ENCODE measurements at places on chromosomes 7 and 10.

GRCh38 chr7:151244196-151244840 is 4.2 kb downstream of the SMARCD3 start:
- DNase-seq = no peak

DNA sequence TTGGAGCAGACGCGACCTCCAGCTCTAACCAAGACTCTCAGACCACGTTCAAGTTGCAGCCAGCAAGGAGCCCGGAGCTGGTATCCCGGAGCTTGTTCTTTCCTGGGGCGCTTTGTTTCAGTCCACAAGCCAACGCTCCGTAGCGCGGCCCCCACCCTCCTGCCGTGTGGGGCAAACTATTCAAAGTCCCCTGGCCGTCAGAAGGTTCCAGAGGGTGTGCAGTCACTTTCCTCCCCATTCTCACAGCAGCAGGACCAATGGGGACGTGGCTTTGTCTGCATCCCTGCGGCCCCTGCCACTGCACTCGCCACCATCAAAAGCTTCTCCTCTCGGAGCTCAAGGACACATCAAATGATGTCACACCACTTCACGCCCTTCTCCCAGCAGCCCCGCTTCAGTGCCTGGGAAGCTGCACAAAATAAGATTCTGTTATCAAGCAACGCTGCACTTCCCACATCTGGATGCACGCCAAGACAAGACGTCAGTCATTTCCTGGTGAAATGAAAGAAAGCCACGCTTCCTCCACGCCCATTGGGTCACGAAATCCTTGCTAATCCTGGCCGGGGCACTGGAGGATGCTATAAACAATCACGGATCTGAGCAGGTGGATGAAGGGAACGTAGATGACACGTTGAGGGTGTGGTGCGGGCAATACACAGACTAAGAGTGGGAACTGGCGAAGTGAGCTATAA is 348.2 kb downstream of the PTPRN2 start:
- no peak for DNase-seq

- no peak for DNase-seq
Measured at GRCh38 chr7:26659121-26659520, 205.3 kb downstream of the SKAP2 start.

DNA sequence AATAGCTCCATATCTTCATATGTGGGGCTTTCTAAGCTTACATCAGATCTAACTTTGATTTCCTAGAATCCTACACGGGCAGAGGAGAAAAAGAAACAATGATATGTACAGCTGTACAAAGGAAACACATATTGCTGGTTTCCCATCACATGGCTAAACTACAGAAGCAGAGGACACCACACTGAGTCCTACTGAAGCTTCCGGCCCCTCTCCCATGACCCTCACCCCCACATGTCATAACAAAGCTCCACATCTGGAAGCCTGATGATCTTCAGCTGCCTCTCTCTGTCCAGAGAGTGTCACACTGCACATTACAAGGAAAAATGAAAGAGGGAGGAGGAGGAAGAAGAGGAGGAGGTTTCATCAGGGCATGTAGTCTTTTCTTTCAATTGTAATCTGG is 14.0 kb downstream of the SLC16A12 start:
- DNase-seq = no peak

DNA sequence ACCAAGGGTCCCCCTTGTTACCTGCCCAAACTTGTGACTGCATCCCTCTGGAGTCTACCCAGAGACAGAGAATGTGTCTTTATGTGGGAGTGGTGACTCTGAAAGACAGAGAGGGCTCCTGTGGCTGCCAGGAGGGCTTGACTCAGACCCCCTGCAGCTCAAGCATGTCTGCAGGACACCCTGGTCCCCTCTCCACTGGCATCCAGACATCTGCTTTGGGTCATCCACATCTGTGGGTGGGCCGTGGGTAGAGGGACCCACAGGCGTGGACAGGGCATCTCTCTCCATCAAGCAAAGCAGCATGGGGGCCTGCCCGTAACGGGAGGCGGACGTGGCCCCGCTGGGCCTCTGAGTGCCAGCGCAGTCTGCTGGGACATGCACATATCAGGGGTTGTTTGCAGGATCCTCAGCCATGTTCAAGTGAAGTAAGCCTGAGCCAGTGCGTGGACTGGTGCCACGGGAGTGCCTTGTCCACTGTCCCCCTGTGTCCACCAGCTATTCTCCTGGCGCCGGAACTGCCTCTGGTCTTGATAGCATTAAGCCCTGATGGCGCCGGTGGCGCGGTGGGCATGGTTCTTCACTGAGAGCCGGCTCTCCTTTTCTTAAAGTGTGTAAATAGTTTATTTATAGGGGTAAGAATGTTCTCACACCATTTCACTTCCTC is 19.4 kb upstream of the SH2D4B start:
- DNase-seq = no peak

- peak; percentile 25 for DNase-seq
Measured at GRCh38 chr10:100340948-100341847, 5.8 kb upstream of the SCD start.

DNA sequence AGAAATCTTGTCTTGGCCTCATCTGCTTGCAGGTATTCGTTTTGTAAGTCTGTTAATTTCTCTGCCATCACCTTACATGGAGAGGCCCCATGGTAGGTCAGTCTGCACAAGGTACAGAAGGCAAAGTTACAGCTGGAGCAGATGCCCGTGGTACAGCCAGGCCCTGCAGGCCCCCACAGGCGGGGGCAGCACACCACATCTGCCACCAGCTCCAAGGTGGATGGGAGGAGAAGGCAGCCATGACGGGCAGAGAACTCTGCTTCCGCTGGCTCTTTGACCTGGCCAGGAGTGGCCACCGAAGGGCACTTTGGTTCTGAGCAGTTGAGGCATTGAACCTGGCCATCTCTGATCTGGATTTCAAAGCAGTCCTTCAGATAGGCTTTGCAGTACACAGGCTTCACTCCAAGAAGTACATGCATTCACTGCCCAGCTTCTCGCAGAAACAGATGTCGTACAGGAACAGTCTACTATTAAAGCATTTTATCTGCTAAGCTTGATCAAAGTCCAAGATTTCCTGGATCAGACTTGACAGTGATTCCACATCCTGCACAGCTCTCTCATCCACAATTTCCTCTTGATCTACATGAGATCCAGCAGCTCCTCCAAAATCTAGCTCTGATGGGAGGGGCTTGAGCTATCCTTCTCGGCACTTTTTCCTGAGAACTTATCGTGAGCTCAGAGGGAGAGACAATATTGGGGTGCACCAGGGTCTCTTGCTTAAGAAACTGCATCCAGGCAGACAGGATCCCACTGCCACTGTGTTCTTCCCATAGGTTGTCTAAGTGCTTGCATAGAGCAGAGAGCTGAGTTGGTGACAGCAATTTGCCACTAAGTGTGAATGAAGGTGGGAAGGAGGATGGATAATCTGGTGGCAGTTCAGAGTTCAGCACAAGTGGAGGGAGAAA is 120.7 kb downstream of the TRRAP start:
- no peak for DNase-seq

DNA sequence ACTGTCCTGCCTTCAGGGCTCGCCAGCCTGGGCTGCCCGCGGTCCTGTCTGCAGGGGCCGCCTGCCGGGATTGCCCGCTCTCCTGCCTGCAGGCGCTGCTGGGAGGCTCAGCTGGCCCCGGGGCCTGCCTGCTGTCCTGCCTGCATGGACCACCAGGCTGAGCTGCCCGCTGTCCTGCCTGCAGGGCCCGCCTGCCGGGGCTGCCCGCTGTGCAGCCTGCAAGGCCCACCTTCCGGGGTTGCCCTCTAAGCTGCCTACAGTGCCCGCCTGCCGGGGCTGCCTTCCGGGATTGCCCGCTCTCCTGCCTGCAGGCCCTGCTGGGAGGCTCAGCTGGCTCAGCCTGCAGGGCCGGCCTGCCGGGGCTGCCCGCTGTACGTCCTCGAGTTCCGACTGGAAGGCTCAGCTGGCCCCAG is 164.4 kb downstream of the GLRX3 start:
- DNase-seq = peak; percentile 44

DNA sequence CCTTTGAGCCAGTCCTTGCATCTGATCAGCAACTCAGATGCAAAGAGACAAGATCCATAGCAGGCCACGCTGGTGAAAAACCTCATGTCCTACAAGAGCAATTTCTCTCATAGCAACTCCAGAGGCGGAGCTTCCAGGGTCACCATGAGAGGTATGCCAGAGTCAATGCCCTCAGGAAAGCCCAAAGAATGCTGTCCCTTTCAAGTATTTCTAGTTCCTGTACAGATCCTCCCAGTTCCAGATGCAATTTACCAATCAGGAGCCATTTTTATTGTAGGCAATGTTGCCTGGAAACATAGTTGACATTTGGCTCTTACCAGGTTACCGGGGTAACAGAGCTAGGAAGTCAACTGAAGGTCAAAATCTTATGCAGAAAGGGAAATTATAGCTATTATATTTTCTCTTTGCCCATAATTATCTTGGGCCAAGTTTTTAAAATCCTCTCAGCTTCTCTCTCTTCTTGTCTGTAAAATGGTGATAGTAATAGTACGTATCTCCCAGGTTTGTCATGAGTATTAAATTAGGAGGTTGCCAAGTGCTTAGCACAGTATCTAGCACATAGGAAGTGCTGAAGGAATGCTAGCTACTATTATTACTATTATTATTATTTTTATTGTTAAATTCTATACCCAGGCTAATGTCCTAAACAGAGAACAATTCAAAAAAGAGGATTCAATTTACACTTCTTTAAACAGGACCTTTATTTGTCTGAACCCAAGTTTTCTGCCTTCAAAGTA is 46.3 kb upstream of the TM9SF3 start:
- DNase-seq = no peak

DNA sequence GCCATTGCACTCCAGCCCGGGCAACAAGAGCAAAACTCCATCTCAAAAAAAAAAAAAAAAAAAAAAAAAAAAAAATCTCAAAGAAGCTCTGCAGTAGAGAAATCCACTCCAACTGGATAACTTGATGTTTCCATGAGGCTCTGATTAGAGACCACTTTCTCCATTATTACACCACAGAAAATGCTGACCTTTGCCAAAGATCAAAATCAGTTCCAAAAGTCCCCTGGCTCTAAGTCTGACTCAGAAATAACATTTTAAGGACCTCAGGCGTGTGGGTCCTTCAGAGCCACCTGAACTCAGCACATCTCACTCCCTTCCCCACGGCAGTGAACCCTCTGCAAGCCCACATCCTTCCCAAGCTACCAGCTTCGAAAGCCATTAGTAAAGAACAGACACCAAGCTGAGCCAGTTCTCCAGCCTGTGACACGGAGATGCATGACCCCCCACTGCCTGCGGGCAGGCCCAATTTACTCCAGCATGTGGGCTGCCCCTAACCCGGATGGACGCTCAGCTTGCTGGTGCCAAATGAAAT is 13.8 kb upstream of the TMEM120A start:
- DNase-seq = no peak

GRCh38 chr10:34045571-34046190 is 711.2 kb upstream of the NRP1 start:
- no peak for DNase-seq

- no peak for DNase-seq
Measured at GRCh38 chr10:11678074-11678793, 63.9 kb upstream of the ECHDC3 start.

DNA sequence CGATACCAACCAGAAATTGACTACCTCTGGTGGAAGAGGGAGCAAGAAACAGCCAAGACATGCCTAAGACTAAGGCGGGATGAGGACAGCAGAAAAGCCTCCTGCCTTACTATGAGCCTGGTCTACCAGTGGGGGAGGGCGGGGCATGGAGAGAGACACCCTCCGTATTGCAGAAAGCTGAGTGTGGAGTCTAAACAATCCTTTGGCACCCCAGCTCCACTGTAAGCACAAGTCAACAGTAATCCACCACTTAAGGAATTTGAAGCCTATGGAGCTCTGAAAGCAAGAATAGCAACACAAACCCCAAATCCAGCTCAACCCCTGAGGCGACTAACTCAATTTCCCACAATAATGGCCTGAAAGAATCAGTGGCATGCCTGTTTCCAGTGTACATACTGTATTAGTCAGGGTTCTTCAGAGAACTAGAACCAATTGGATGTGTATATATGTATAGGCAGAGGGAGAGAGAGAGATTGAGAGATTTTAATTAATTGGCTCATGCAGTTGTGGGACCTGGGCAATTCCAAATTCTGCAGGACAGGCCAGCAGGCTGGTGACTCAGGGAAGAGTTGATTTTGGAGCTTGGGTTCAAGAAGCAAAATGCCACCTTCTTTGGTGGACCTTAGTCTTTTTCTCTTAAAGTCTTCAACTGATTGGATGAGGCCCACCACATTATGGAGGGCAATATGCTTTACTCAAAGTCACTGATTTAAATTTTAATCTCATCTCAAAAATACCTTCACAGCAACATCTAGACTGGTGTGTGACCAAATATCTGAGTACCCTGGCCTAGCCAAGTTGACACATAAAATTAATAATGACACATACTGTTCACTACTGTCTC is 13.5 kb downstream of the PPIF start:
- DNase-seq = no peak

DNA sequence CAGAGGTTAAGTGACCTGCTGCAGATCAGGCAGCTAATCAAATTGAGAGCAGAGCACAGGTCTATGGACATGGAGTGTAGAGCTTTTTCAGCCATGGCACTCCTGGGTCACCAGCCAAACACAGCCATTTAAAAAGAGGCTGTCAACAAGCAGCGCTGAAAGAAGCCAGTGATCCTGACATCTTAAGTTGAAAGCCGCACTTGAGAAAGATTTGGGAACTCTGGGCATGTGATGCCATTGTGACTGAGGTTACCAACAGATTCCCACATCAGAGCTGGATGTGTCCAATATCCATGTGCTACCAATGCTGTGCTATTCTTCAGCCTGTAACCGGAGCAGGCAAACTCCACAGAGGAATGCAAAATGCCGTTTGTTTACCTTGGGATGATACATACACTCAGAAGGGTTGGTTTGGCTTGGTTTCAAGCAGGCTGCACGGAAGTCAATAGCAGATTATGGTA is 56.2 kb upstream of the ABLIM1 start:
- DNase-seq = peak; percentile 43

GRCh38 chr10:86674912-86675311 is 6.6 kb downstream of the LDB3 start:
- DNase-seq = no peak

DNA sequence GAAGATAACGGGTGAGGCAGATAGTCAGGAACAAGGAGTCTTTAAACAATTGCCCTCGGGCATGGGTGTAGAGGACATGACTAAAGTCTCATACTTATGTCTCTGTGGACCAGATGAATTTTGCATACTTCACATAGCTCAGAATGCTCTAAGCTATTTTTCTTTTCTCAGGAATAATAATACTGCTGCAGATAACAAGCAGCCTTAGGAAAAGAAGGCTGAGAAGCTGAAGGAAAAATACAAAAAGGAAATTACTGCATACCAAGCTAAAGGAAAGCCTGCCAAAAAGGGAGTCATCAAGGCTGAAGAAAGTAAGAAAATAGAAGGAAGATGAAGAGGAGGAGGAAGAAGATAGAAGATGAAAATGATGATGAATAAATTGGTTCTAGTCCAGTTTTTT is 13.4 kb upstream of the ERCC6 start:
- no peak for DNase-seq
